Testis (tissue), 5 donors: ENCODE measurements at places on chromosomes 2 and 18. TPM values are rescaled to one million over a fixed set of nuclear protein-coding genes. Genes with fewer than 3 reads are reported as not detected.

DNA sequence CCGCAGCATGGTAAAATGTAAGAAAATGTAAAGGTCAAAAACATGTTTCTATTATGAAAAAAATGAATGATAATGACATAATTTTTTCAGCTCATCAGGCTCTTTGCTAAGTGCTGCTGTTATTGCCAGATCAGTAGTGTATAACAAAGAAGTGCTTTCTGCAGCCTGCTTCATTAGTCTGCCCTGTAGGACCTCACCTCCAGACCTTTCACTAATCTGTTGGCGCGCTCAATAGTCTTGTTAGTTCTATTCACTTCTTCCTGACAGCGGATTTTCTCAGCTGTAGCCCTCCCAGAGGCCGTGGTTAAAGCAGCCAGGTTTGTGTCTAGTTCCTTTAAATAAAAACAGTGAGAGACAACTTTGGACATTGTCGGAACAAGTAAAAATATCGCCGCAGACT, 97.7 kb downstream of the CDCA7 start:
- DNase-seq = no peak

DNA sequence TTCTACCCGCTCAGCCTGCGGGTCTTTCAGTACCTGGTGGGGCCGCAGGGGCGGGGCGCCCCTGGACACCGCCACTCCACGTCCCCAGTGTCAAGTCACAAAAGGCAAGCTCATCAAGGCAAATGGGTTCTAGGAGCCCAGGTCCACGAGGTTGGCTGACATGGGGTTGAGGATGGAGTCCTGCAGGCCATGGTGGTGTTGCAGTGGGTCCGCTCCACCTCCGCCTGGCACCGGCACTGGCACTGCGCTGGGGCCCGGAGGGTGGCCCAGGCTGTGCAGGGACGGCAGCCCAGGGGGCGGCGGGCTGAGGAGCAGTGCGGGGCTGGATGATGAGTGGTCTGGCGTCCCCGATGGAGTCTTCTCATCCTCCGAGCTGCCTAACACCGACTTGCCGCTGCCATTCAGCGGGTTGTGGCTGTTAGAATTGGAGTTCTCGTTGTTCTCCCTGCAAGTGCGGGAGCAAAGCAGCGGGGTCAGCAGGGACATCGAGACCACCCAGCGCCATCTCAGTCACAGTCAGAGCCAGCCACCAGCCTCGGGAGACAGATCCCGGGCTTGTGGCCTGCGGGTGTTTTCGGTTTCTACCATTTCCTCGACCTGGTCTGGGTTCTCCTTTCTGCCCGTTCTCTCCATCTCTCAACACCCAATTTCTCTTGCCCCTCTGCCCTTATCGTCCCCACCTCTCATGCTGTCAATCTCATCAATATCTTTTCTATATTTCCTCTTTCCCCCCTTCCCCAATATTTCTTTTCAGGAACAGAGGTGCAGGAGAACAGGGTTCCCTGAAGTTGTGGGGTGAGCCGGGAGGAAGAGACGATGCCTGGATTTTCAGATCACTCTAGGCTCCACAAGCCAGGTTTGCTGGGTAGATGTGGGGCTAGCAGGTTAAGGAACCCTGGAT, 3.0 kb downstream of the SIX2 start:
- DNase-seq = no peak

DNA sequence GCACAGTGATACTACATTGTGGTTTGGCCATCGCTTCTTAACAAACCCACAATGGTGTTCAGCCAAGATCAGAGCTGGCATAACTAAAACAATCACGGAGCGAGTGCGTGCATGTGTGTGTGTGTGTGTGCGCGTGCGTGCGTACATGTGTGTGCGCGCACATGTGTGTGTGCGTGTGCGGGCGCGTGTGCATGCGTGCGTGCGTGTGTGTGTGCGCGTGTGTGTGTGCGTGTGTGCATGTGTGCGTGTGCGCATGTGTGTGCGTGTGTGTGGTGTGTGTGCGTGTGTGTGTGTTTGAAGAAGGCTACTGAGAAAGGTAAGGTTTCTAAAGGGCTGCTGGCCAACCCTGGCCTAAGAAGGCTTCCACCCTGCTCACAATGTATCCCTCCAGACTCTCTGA, 582.4 kb downstream of the CMPK2 start:
- no peak for DNase-seq

GRCh38 chr2:213818436-213818835, 534.2 kb downstream of the SPAG16 start:
- no peak for DNase-seq

DNA sequence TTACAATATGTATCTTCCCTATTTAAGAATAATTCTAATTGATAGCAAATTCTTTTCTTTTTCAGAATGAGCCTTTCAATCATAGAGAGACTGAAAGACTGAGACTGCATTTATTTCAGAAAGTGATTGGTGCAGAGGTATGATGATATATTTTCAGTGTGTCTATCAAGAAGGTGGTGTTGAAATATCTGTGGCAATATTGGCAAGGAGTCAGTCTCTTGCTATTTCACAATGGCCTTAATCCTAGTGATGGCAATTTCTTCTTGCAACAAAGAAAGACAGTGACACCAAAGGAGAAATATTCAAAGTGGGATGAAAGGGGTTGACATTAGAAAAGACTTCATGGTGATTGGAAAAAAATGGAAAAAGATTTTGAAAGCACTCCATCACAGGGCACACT, 21.7 kb upstream of the ZBTB14 start:
- DNase-seq = no peak

DNA sequence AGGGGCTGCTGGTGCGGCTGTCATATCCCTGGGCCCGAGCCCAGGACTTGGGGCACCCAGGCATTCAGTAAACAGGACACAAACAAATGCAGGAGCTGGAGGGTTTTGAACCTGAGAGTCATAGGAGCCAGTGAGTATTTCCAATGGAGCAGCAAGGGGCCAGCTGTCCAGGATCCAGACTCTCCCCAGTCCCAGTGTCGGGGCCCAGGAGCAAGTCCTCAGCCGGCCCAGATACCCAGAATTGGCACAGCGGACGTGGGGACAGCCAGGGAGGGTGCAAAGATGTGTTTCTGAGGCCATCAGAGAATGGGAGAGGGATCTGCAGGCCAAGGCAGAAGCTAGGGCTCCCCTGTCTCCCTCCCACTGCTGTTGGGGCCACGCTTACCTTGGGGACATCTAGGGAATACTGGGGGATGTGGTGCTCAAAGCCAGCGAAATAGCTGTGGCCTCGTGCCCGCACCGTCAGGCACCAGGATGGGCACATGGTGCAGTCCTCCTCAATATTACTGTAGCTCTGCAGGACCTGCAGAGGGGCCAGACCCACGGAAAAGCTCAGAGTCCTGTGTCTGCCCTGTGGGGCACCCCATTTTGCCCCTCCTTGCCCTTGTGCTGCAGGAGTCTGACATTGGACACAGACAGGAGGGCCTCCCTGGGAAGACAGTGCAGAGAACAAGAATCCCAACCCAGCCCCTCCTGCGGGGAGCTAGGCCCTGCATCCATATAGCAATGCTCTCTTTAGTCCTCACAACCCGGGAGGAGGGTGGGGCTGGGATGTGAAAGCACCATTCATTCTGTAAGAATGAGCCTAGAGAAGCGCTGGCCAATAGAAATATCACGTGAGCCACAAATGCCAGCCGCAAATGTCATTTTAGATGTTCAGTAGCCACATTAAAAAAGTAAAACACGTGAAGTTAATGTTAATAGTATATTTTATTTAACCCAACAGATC, 15.4 kb downstream of the CFAP65 start:
- DNase-seq = no peak

DNA sequence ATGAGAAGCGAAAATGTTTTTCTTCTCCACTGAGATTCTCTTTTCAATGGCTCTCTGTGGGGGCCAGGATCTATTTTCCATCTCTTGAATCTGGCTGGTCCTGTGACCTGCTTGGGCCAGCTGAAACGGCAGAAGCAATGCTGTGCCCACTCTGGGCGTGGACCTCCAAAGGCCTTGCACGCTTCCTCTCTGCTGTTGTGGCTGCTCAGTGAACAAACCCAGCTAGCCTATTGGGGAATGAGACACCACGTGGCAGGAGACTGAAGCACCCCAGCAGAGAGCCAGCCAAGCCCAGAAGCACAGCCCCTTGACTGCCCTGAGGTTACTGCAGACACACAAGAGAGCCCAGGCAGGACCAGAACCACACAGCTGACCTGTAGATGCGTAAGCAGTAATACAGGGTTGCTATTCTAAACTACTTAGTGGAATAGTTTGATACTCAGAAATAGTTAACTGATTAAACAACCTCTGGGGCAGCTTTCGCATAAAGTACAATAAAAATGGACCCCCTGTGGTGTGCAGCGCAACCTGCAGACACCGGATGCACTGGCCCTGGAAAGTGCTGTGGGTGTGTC, 221.7 kb upstream of the SH3BP4 start:
- no peak for DNase-seq

GRCh38 chr2:37895140-37895539, 29.9 kb upstream of the RMDN2 start:
- DNase-seq = no peak

- DNase-seq = no peak
Observed at GRCh38 chr2:68877079-68877772, 6.0 kb upstream of the BMP10 start.

DNA sequence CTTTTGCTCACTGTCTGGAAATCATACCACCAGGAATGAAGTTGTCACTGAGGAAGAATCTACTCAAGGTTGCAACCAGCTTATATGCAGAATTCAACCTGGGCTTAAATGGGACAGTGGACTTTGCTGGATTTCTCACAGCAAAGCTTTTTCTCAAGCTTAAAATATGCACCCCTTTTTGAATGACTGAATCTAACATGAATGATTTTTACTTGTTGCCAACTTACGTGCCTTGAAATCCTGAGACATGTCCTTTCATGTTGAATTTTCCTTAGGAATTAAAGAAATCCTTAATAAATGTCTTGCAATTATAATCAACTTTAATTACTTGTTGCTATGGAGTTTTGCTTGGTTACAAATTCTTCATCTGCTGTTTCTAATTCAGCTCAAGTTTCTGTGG, 57.4 kb downstream of the SPP2 start:
- no peak for DNase-seq

- DNase-seq = no peak
Observed at GRCh38 chr2:65055422-65056214, 598 bp upstream of the CEP68 start.

DNA sequence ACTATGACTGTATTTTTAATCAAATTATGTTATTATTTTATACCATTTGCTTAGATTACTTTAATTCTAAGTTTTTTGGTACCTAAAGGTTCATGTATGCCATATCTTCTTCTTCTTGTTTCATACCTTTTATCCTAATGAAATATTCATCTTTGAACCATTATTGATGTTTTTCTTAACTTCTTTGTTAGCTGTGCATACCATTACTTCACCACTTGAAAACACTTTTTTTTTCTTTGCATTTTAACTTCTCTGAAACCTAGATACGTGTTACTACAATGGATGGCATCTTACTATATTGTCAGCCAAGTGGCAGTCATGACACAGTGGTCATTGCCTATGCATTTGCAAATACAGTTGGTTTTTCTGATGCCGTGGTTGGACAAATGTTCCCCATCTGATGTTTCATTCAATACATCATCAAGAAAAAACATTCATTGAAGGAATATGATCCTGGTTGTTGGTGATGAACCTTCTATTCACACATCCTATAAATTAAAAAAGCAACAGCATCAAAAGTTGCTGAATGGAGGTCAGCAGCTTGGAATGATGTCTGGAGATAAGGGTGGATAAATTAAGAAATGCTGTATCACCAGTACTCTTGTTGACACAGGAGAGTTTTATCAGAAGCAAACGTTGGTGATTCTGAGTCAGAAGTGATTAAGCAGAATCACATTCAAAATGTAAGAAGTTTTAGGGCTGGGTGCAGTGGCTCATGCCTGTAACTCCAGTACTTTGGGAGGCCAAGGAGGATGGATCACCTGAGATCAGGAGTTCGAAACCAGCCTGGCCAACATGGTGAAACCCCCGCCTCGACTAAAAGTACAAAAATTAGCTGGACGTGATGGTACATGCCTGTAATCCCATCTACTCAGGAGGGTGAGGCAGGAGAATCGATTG, 7.4 kb downstream of the IL36A start:
- DNase-seq = no peak

GRCh38 chr2:241905716-241906377, 36.3 kb downstream of the RTP5 start:
- DNase-seq = no peak

- DNase-seq = no peak
Observed at GRCh38 chr2:113216891-113217454, 43.2 kb downstream of the PSD4 start.

- DNase-seq = no peak
Observed at GRCh38 chr18:449374-449773, 51.1 kb downstream of the COLEC12 start.

DNA sequence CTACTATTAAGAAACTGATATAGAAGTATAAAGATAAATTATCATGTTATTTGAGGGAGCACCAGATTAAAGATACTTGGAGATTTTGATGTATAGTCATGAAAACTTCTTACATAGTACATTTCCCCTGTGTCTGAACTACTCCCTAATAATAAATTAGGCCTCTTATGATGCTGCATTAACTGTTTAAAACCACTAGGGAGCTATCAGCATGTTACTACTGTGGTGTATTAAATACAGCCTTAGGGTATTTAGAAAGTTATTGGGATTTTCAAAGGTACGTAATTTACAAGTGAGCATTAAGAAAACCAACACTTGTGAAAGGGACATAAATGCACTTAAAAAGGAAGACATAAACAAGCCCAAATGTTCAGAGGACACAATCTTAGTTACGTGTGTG, 714.0 kb downstream of the EPHA4 start:
- no peak for DNase-seq

GRCh38 chr2:183001948-183002347, 36.3 kb downstream of the NCKAP1 start:
- DNase-seq = no peak

FAM237A gene
- total RNA-seq = not detected

SERPINB10 gene
- not detected for total RNA-seq

DCAF17 gene
- total RNA-seq = 29.2 TPM

DAPL1 gene
- total RNA-seq = not detected

HOXD11 gene
- 1.7 TPM for total RNA-seq

HOXD10 gene
- total RNA-seq = 2.7 TPM

PTH2R gene
- 1.5 TPM for total RNA-seq

GPC1 gene
- total RNA-seq = 479 TPM

VWA3B gene
- 81.6 TPM for total RNA-seq

IL36RN gene
- not detected for total RNA-seq

RAD51AP2 gene
- total RNA-seq = 22.7 TPM

EMILIN2 gene
- total RNA-seq = 34.1 TPM

DOK6 gene
- 8.5 TPM for total RNA-seq

SLC9A4 gene
- total RNA-seq = 0.81 TPM

NGEF gene
- total RNA-seq = 28.7 TPM

RGPD3 gene
- total RNA-seq = 13.9 TPM

TEX261 gene
- total RNA-seq = 39.0 TPM

TNFRSF11A gene
- 3.0 TPM for total RNA-seq

FSHR gene
- 22.6 TPM for total RNA-seq

REG1A gene
- total RNA-seq = not detected
